Lower lobe of right lung (tissue), 2 donors: ENCODE measurements at places on chromosomes 3 and 15.

GRCh38 chr3:53122933-53123305 lies 7.3 kb downstream of the RFT1 start:
- no peak for DNase-seq

DNA sequence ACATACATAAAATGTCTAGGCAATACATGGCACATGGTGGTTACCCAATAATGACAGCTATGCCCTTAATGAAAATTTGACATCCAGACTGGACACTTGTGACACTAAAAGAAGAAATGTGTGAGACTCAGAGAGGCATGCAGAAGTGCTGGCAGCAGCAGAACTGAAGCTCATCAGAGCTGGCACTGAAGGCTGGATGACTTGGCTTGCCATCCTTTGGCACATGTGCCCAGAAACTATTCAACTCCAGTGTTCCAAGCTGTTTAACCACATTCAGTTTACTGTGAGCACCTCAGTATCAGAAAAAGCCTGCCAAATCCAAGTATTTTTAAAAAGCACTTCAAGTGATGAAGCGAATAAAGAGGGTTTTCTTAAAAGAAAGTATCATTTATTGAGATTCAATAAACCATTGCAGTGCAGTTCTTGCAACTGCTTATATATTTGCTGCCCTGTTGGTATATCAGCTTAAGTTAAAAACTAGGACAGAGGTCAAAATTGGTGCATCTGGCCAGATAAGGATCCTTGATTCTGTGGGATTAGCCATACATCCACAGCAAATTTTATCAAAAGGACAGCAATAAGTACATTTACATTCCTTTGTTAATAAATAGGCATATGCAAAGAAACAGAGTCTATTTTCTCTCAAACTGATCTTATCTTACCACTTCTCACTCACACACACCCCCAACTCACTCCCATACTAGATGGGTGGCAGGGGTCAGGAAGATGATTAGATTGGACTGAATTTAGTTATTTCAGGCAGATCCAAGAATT lies 15.8 kb downstream of the IGSF11 start:
- DNase-seq: no peak

DNA sequence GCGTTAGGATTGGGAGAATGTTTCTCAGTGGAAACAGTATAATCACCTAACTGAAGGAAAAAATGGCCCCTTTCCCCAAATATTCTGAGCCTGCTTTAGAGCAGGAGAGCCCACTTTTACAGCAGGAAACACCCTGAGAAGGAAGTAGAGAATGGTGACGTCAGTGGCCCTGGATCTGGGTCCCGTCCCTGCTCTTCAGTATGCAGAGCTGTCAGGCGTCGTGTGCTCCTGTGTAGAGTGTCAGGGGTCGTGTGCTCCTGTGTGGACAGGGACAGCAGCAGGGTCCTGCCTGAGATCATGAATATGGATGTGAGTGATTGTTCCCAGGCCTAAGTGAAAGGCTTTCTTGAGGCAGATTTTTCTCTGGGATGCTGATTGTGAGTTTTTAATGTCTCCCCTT lies 45.2 kb downstream of the CGNL1 start:
- no peak for DNase-seq

DNA sequence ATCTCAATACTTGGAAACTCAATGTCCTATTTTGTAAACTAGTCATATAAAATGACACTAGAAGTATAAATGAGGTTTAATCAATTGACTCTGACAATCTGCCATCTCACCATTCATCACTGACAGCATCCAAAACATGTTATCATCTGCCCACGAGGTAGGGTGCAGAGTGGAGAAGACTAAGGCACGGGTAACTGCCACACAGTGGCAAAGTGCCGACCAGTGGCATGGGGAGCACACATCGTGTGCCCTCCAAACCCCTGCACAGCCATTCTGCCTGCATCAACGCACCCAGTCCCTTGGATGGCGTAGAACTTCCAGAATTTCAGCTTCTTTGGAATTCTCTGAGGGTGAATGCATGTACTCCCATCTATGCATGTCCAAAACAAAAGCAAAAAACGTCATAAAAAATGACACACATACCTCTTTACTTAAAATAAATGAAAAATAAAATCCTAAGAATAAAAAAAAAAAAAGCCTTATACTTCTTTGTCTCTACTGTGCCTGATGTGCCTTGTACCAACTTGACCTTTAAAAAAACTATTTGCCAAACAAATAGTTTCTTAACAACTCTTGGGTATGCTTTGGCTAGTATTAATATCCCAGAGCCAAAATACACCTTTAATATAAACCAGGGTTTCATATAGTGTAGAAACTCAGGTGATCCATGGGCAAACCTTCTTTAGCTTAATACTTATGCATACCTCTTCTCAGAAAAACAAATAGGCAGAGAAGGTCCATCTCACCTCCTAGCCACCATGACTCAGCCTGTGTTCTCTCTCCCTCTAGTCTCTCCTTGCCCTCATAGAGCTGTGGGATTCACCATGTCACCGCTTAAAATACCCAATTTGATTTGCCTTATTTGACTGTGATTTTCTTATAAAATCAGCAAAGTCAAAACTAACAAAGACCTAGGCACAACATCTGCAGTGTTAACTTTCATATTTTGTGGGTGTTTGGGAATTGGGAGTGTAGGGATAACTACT lies 12.7 kb downstream of the CPOX start:
- no peak for DNase-seq

DNA sequence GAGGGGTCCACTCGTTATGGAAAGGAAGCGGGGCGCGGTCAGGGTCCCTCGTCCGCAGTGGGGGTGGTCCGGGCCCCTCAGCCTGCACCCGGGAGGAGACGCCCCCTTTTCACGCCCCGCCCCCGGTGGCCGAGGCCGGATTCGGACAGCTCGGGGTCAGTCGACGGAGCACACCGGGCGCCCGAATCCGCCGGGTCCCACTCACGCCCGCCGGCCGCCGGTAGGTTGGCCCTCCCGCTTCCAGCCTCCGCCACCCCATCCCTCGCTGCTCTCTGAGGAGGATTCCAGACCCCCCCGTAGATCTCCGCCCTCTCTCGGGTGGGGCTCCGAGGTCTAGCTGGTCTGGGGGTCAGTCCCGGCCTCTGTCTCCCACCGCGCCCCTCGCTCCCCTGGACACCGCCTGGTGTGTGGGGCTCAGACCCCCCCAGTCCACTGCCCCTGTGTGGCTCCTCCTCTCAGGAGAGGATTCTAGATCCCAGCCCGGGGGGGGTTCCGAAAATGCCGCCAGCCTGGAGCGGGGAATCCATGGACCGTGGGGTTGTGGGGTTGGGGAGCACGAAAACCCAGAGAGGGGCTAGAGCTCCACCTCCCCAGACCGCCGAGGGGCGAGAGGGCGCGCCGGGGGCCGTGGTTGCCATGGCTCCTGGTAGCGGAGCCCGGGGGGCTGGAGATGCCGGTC lies 725 bp downstream of the CHL1 start:
- peak; percentile 45 for DNase-seq

GRCh38 chr3:7166460-7166859 lies 305.5 kb downstream of the GRM7 start:
- no peak for DNase-seq

- no peak for DNase-seq
Measured at GRCh38 chr15:30065025-30065801, 17.5 kb upstream of the GOLGA8J start.

GRCh38 chr15:66700802-66701421 lies 1.1 kb upstream of the SMAD6 start:
- DNase-seq: peak; percentile 97

- DNase-seq: no peak
Measured at GRCh38 chr3:24518990-24519367, 24.3 kb upstream of the THRB start.

DNA sequence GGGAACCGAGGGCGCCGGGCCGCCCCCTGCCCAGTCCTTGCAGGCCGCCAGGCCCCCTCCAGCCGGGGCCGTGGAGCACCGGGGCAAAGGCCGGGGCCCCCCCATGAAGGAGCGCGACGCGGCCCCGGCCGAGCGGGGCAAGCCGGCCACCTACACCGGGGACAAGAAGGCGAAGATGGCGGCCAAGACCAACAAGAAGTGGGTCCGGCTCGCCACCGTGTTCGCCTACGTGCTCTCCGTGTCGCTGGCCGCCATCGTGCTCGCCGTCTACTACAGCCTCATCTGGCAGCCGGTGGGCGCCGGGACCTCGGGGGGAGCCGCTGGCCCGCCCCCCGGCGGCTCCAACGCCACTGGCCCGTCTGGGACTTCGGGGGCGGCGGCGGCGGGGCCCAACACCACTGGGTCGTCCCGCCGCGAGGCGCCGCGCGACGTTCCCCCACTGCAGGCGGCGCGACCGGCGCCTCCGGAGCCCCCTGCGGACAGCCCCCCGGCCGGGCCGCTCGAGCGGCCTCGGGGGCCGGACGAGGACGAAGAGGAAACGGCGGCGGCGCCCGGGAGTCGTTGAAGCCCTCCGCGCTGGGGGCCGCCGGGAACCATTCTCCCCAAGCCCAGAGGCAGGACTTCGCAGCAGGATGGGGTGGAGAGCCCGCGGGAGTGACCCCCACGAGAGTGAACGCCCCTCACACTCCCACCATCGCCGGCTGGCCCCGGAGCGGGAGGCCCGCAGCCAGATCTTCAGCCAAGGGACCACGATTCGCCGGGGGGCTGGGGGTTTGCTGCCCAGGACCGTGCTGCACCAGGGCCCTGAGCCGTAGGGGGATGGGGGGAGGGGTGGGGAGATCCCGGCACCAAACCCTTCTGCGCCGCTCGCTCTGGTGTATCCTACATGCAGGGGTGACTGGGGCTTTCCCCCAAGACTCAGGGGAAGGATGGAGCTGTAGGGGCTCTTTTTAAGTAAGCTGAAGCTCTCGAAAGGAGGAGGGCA lies 753 bp downstream of the INAFM2 start:
- DNase-seq: peak; percentile 74

DNA sequence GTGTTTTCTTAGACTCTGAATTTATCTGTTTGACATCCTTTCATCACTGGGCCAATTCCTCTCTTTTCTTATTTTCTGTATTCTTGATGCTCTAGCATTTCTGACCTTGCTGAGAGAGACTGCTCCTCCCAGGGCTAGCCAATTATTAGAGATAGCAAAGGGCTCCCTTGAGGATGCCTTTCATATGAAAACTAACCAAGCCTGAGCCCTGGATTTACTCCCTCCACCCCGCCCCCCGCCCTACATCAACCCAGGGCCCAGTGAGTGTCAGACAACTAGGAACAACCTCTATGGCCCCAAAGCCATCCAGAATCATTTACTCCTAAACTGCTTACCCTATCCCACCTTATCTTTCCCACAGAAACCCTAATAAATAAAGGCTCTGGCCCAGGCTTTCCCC lies 69.7 kb upstream of the LARS2 start:
- DNase-seq: no peak

GRCh38 chr15:72971766-72972165 lies 80.5 kb upstream of the NEO1 start:
- DNase-seq: no peak

- DNase-seq: no peak
Measured at GRCh38 chr3:122003112-122003511, 18.9 kb downstream of the ILDR1 start.

GRCh38 chr15:44199393-44199792 lies 4.3 kb upstream of the FRMD5 start:
- DNase-seq: no peak

DNA sequence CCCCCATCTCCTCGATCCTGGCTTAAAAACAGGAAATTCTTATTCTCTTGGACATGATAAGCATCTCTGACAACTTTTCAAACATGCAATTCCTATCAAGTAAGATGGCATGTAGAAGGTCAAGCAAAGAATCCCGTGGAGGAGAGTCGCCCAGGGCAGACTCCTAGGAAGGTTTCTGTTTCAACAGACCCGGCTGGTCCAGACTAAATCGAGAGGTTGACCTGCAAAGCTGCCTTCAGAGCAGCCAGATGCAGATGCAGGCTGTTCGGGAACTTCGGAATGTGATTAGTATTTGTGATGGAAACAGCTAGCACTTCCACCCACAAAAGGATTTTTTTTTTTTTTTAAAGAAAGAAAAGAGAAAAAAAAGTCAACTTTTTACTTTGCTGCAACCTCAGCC lies 216.8 kb downstream of the NR1D2 start:
- DNase-seq: no peak

DNA sequence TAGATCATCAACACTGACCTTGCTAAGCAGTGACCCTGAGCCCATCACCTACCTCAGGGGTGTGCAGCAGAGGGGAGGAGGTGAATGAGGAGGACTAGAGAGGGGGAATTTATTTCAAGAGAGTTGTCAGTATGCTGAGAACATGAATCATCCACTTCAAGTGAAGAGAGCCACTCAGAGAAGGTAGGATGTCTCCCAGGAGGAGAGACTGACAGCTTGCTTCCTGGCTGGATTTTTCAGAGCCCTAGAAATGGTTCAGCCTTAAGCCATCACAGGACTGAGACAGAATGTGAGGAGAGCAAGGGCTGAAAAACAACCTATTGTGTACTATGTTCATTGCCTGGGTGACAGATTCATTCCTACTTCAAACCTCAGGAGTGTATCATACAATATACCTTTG lies 34.8 kb downstream of the CCNL1 start:
- DNase-seq: no peak

DNA sequence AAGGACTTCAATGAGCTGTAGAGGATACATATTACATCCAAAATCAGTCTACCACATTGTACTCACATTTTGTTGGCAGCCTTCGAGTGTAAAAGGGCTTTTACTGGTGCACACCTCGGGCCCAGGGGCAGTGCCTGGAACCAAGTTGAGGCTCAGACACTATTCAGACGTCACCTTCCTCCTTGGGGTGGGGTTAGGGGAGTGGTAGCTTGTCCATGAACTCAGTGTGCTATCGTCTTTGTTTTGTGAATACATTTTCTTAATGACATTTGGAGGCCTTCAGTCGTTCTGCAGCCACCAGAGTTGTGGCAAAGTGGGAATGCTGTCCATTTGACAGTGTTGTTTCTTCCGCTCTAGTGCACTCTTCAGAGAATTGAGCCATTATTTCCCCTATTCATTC lies 114.2 kb downstream of the PGPEP1L start:
- no peak for DNase-seq

DNA sequence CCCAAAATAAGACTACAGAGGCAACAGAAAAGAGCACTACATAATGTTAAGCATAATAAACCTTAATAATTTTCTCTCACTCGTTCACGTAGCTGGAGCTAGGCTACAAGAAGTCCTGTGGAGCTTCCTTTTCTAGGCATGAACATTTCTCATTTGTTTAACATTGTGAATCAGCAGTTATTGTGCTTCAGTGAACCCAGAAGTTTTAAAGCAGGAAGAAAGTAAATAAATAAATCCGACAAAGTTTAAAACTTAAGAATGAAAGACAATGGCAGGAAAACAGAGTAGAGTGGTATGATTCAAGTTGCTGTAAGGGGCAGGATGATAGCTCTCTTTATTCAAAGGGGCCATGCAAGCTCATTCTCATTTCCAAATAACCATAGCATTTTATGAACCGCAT lies 191.8 kb downstream of the LSAMP start:
- no peak for DNase-seq
